ENCODE measurements at places on chromosomes 2 and 18. TPM values are rescaled to one million over a fixed set of nuclear protein-coding genes. Genes with fewer than 3 reads are reported as not detected.
A peak's percentile ranks its signal among the peaks of the same experiment; 100 is the strongest.

DNA sequence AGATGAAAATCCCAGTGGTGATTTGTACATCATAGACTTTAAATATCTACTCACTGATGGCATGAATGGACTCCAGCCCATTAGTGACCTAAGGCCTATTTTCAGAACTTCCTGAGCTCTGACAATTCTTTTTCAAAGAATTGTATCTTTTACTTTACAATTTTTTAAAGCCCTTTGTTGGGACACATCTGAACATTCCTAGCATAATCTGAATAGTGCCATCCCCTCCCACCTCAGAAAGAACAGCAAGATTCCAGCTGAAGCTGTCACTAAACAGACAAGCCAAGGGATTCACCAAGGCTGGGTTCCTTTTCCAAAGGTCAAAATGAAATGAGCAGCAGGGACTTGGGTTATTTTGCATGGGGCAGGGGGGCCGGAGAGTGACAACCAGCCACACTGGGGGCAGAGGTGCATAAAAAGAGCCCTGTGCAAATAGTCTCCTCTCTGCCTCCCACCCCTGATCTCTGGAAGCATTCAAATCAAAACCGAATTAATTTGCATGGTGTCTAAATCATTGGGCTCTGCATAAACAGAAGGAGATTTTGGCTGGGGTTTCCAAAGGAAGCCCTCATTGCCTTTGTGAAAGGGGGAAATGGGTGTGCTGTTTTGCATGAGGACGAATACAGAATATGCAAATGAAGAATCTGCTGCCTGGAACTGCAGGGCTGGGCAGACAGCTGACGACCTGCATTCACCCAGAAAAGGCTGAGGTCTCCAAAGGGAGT, 17.2 kb downstream of the EPHA4 start:
- DNase-seq, result peak; percentile 37

Gene HOXD12
- not detected for total RNA-seq

Gene NGEF
- total RNA-seq, result 0.26 TPM

- DNase-seq, result peak; percentile 20
Observed at GRCh38 chr18:24003903-24004640, 10.5 kb upstream of the TTC39C start.

- peak; percentile 80 for DNase-seq
Observed at GRCh38 chr2:65281627-65282351, 54.2 kb downstream of the ACTR2 start.

All from LHCN-M2 (cell line).